ENCODE measurements at places on chromosomes 1 and 21.

- peak; percentile 39 for DNase-seq
Observed at GRCh38 chr1:15501208-15502032, 22.6 kb downstream of the CASP9 start.

DNA sequence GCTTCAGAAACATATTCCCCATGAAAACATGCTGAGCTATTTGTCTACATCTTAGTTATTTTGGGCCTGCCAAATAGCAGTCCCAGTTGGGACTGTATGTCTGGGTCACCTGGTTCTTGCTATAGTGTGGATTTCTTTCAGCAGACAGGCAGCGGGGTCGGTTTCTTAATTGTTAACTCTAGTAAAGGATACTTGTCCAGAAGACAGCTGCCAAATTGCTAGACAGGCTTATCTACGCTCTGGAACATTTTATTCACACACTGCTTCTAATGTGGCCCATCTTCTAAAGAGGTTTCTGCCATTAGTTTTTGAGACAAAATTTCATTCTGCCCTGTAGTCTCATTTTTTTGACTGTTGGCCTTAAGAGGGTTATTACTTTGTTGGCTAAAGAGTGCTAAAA, 217.9 kb downstream of the RWDD3 start:
- DNase-seq, result no peak

DNA sequence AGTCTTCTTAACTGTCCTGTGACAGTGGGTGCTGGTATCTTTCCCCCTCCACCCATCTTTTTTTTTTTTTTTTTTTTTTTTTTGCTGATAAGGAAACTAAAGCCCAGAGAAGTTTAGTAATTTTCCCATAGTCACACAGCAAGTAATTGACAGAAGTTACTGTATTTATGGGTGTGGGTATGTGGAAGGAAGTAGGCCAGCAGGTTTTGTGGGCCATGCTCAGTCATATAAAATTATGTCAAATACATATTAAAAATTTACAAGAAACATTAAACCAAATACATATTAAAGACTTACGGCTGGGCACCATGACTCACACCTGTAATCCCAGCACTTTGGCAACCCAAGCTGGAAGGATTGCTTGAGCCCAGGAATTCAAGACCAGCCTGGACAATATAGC, 51.5 kb downstream of the KAZN start:
- no peak for DNase-seq

DNA sequence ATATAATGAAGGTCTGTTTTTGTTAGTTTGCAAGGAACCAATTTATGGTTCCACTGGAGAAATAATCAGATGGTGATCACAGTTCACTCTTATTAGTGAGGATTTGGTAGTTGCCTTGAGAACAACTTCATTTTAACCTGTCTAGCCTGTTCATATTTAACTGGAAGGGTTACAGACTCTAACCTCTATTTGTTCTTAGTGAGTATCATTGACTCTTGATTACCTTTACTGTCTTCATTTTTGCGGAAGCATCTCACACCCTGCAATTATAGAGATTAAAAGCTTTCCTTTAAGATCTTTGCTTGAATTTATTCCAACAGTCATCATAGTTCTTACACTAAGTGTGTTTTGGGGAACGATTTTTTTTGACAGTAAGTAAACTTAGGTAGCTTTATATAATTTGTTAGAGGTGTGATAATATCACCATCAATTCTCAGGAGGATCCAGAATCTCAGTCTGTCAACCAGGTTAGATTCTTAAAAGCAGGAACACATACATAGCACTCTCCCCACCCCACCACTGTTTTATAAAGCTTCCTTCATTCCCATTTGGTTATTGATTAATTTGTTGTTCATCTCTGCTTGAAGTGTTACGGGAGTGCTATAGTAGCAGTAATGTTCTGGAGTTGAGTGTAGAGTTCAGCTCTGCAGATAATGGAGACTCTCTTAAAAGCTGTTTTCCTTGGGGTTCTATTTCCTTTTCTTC, 30.1 kb downstream of the B3GALT2 start:
- no peak for DNase-seq

DNA sequence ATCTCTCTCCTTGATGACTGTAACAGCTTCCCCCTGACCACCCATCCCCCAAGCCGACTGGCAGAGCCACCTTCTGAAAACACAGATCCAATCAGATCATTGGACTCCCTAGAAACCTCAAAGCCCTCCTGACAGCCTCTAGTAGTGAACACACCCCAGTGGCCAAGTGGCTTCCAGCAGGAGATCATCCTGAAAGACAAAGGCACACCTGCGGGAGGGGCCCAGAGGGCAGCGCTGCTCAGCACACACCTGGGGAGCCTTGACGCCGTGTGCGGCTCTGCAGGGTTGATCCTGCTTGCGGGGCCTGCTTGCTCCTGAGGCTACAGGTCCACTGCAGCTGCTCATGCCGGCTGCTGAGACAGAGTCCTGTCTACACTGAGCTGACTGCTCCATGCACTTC, 41.5 kb downstream of the SLC66A1 start:
- no peak for DNase-seq

DNA sequence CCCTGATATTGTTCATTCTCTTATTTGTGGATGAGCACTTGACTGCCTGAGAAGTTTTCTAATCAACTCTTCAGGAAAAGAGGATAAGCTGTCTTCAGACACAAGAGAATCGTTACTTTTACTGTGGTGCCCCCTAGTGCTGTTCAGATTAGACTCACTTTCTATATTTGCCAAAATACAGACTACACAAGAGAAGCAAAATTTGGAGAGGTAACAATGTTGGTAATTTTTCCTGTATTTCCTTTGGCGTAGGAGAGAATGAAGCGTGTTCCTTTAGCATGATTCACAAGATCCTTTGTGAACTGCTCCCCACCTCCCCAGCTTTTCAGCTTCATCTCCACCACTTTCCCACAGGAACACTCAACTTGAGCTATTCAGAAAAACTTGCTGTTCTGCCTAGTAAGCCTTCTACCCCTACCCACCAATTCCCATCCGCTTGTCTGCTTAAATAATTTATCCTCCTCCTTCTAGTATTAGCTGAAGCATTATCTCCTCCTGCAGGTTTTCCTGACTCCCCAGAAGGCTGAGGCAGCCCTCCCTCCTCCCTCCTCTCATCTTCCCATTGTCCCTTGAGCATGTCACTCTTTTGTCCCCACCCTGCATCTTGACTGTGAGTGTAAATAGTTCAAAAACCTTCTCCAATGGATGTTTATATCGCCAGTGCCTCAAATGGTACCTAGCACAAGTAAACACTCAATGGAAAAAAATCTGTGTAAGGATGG, 4.5 kb downstream of the TNFSF4 start:
- DNase-seq, result no peak

GRCh38 chr1:230854423-230854822, 13.9 kb downstream of the C1orf198 start:
- DNase-seq, result no peak

DNA sequence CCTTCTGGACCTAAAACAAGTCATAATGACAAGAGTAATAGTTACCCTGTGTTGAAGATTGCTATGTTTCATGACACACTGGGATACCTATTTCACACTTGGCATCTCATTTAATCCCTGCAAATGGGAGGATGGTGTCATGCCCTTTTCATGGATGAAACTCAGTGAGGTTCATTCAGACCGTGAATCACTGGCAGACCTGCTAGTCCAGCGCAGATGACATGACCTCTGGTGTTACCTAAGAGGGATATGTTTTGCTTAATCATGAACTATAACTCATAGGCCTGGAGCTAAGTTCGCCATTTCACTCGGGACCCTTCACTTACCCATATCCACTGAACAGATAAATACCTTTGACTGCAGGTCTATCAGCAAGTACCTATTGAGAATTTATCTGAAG, 286.6 kb upstream of the FMN2 start:
- no peak for DNase-seq

DNA sequence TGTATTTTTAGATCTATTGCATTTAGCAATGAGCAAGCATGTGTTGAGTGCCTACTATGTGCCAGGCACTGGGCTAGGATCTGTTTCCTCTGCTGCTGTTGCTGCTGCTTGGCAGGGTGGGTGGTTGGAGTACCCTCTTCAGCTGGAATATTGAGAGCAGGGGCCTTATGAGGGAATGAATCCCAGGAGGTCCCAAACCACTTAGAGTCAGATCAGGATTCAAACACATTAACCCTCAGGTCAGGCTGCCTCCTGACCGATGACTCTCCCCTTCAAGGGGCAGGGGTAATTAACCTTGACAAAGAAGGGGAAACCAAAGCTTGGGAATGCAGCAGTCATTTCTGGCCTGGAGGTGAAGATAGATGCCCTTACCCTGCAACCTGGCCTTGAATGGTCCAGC, 138.0 kb downstream of the IGSF21 start:
- DNase-seq, result no peak

DNA sequence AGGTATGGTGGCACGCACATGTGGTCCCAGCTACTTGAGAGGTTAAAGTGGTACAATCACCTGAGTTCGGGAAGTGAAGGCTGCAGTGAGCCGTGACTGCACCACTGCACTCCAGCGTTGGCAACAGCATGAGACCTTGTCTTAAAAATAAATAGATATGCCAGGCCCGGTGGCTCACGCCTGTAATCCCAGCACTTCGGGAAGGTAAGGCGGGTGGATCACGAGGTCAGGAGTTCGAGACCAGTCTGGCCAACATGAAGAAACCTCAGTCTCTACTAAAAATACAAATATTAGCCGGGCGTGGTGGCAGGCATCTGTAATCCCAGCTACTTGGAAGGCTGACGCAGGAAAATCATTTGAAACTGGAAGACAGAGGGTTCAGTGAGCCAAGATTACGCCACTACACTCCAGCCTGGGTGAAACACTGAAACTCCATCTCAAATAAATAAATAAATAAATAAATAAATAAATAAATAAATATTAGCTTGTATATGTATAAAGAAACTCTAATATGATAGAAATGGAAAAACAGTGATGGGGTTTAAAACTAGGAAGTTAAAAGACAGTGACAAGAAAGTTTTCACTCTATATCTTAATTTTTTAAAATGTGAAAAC, 18.8 kb downstream of the GATAD2B start:
- DNase-seq, result no peak

All from memory B cell (primary cell).